ENCODE measurements at places on chromosomes 11 and 22. TPM values are rescaled to one million over a fixed set of nuclear protein-coding genes. Genes with fewer than 3 reads are reported as not detected.
A peak's percentile ranks its signal among the peaks of the same experiment; 100 is the strongest.

GRCh38 chr11:69130654-69131053 lies 25.1 kb upstream of the SMIM38 start:
- no peak overlapping the region for H3K27ac ChIP-seq
- no peaks in the 10 kb centered on the region for H3K27me3 ChIP-seq
- H3K36me3 ChIP-seq, result no peaks in the 10 kb centered on the region
- DNase-seq, result peak; percentile 76
- H3K4me3 ChIP-seq, result no peak overlapping the region
- no peaks in the 10 kb centered on the region for H3K4me1 ChIP-seq

DNA sequence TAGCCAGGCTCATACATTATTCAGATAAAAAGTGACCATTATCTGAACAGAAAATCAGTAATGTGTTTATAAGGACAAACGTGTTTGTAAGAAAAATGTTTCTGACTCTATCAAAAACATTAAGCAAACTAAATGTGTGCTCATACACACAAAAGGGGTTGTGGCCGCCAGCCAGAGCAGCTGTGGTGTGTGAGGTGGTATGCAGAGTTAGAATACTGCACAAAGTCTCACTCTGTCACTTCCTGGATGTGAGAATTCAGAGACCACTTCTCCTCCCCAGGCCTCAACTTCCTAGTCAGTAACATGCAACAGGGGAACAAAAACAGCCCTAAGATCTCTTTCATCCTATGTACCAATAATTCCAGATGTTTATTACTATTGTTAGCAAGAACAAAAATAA lies 9.4 kb downstream of the OR5B21 start:
- no peaks in the 10 kb centered on the region for H3K4me1 ChIP-seq
- no peaks in the 10 kb centered on the region for H3K36me3 ChIP-seq
- DNase-seq, result no peak
- no peaks in the 10 kb centered on the region for H3K27me3 ChIP-seq
- no peak overlapping the region for H3K4me3 ChIP-seq
- H3K27ac ChIP-seq, result no peak overlapping the region

Gene CTSF
- 39.6 TPM for total RNA-seq

Gene SLC17A6
- total RNA-seq, result not detected

Gene OR52N4
- total RNA-seq, result 0.26 TPM

All from lung (tissue), 17 donors.